ENCODE measurements at places on chromosomes 16 and 17.
A peak's percentile ranks its signal among the peaks of the same experiment; 100 is the strongest.

DNA sequence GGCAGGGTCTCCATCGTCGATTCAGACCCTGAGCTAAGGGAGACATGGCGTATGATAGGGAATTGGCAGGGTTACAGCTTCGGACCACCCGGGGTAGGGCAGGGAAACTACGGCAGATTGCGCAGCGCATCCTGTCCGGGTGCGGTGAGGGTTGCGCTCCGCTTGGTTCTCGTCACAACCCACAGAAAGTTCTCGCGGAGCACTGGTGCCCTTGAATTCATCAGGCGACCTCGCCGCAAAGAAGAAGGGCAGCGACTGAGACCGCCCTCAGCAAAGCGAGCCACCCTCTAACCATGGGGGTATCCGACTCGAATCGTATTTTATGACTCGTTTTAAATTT lies 1.2 kb downstream of the HS3ST3B1 start:
- peak; percentile 39 for DNase-seq

- no peak for DNase-seq
These were observed 27.5 kb downstream of the UNC13D start for GRCh38 chr17:75816693-75817092.

DNA sequence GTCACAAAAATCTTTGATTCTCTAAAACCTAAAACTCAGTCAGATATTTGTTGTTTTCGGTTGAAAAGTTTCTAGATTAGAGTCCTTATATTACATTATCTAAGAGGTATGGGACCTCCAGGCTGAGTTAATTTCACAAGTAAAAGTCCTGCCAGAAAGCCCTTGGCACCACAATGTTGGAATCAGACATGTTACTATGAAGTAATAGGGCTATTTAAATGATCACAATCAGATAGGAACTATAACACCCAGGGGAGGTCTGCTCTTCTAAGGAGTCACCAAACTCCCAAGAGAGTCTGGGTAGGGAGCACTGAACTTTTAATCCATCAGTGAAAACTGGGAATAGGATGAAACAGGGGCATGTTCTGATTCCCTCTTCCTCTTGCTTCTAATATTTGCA lies 54.2 kb downstream of the WIPI1 start:
- DNase-seq, result no peak

GRCh38 chr17:319266-319665 lies 33.3 kb downstream of the RPH3AL start:
- DNase-seq, result no peak

- no peak for DNase-seq
These were observed 5.2 kb downstream of the TMEM220 start for GRCh38 chr17:10724546-10725195.

GRCh38 chr16:11470676-11471415 lies 115.9 kb downstream of the LITAF start:
- DNase-seq, result peak; percentile 18

GRCh38 chr16:48008011-48008525 lies 147.7 kb downstream of the ABCC12 start:
- DNase-seq, result no peak

DNA sequence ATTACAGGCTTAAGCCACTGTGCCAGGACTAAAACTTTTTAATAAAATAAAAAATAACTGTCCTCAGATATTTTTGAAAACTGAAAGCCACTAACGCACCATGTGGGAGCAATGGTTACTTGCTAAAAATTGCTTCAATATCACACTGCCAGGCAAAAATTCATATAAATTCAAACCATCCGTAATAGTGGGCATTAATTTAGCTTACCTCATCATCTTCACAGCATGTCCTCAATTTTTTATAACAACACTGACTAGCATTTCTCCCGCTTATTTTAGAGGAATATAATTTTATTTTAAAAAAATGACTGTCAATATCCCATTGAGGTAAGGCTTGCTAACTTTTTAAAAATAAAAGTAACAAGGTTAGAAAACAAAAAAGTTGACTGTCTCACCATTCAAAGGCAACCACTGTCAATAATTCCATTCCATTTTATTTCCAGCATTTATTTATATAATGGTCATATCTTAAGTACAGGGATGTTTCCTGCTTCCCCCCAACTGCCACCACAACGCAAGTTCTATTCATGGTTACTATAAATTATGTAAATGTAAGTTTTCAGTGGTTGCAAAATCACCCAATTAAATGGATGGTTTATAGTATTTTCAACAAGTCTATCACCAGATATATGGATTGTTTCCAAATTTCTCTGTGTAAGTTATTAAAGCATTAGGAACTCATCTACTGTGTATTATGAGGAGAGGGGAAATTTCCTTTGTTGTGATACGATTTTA lies 25.4 kb downstream of the GSPT1 start:
- no peak for DNase-seq

Data from RPMI7951 (cell line).